Foreskin melanocyte (primary cell): ENCODE measurements at places on chromosomes 2 and 18.

DNA sequence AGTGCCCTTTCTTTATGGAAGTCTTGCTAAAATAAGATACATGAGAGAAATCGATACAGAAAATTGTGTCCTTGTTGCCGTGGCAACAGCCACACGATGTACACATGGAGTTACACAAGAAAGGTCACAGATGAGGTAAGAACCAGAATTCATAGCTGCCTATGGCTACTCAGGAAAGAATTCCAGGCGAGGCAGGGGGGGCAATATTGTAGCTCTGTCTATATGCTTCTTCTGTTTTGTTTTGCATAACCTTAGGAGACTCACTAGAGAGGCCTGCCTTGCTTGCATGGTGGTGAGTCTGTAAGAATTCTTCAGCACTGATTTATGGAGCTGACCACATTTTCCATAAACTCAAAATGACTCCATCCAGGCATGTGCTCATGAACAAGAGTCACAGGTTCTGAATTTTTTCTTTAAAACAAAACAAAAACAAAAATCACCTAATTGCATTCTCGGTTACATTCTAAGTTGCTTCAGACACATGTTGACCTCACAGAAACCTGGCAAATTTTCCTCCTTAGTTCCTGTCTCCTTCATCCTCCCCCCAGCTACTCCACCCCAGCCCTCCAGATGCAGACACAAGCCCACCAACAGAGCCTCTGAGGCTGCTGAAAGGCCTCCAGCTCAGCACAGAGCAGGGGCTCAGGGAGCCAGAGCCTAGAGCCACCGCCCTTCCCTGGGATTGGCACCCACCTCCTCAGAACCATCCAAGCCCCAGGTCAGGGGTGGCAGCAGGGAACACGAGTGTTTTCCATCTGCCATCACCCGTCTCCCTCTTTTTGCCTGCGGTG lies 183.5 kb downstream of the ANTXR1 start:
- peak; percentile 28 for DNase-seq

DNA sequence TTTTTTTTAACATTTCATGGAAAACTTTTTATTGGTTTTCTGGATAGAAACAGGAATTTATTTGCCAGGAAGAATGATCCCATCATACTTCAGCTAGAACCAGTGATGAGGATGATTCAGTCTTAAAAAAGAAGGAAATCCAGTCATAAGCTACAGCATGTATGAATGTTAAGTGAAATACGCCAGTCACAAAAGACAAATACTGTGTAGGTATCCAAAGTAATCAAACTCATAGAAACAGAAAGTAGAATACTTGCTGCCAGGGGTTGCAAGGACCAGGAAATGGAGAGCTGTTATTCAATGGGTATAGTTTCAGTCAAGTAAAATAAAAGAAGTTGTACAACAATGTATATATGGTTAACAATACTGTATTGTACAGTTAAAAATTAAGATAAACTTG lies 21.3 kb downstream of the PSME4 start:
- no peak for DNase-seq

GRCh38 chr2:176960061-176960460 lies 252.5 kb upstream of the HNRNPA3 start:
- DNase-seq = no peak

GRCh38 chr2:107462181-107462580 lies 364.5 kb upstream of the RGPD4 start:
- no peak for DNase-seq

DNA sequence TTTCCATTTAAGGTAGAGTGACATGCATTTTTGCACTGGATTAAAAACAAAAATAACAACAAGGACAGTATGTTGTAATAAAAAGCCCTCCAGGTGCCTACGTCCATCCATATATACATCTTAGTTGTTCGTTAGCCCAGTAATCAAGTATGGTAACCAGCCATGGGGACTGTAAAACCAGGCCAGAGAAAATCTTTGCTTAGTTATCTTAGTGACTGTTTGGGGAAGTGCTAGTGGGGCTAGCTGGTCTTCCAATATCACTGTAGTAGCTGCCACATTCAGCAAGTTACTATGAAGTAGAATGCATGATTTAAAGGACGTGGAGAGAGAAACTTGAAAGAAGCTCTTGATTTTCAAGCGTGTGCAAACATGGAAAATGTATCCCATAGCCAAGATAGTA lies 95.9 kb upstream of the STON1 start:
- no peak for DNase-seq
